ENCODE measurements at places on chromosomes 11 and 22.
A peak's percentile ranks its signal among the peaks of the same experiment; 100 is the strongest.

DNA sequence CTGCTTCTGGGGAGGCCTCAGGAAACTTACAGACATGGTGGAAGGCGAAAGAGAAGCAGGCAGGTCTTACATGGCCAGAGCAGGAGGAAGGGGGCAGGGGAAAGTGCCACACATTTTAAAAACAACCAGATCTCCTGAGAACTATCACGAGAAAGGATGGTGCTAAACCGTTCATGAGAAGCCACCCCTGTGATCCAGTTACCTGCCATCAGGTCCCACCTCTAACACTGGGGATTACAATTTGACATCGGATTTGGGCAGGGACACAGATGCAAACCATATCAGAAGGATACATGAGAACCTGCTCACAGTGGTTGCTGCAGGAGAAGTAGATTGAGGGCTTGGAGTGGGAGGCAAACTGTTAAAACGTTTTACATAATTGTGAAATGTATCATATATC lies 152.2 kb downstream of the ADAMTS15 start:
- DNase-seq: no peak

DNA sequence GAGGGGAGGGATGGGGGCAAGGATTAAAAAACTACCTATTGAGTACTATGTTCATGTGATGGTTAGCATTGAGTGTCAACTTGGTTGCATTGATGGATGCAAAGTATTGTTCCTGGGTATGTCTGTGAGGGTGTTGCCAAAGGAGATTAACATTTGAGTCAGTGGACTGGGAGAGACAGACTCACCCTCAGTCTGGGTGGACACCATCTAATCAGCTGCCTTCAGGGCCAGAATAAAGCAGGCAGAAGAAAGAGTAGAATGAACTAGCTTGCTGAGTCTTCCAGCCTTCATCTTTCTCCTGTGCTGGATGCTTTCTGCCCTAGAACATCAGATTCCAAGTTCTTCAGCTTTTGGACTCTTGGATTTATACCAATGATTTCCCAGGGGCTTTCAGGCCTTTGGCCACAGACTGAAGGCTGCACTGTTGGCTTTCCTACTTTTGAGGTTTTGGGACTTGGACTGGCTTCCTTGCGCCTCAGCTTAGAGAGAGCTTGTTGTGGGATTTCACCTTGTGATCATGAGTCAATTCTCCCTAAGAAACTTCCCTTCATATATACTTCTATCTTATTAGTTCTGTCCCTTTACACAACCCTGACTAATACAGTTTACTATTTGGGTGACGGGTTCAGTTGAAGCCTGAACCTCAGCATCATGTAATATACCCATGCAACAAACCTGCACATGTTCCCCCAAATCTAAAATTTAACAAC lies 70.2 kb downstream of the MTNR1B start:
- DNase-seq: no peak

GRCh38 chr11:132607575-132607974 lies 924.7 kb downstream of the OPCML start:
- DNase-seq: no peak

DNA sequence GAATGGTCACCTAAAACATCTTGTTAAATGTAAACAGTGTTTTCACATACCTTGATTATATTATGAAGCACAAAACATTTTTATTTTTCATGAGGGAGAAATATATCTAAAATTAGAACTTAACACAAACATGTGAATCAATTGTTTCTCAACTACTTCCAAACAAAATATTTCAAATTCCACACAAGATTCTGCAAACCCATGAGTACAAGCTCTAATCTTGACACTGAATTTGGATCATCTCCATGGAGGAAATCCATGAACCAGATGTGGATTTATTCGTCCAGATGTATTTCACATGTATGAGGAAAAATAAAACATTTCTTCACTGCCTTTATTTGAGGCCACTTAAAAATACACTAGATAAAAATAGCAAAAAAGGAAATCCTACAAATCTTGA lies 184.2 kb downstream of the SBF2 start:
- no peak for DNase-seq

GRCh38 chr22:30435674-30436126 lies 10.1 kb downstream of the MTFP1 start:
- no peak for DNase-seq

DNA sequence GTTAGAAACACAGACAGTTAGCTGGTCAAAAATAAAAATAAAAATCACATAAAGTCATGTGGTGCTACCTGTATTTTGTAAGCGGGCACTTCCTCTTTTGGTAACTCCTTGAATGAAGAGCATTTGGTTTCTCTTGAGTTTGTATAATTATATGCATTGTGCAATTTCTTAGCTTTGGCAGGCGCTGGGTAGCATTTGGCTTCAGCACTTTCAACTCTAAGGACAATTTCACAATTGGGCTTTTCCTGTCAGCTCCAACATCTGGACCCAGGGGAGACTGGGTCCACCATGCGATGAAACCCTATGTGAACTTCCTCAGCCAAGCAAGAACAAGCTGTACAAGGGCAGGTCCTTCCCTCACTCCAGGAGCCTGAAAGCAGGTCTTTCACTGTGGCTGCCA lies 169.1 kb downstream of the RRAS2 start:
- DNase-seq: no peak

DNA sequence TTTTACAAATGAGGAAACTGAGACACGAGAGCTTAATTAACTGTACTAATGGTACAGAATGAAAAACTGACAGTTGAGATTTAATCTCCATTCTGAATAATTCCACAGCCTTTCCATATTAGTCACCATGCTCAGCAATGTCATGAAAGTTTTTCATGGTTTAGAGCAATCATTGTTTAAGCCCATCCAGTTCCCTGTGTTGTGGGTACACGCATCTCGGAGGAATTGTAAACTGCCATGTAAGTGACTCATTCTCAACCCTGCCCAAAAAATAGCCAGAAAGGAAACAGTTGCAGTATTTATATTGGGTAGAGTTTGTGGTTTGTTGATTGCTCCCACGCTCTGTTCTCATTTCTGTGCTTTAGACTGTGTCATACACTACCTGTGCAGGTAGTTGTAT lies 1790.8 kb downstream of the LRRC4C start:
- DNase-seq: no peak

- DNase-seq: no peak
Observed at GRCh38 chr11:26187639-26188038, 144.3 kb upstream of the ANO3 start.

DNA sequence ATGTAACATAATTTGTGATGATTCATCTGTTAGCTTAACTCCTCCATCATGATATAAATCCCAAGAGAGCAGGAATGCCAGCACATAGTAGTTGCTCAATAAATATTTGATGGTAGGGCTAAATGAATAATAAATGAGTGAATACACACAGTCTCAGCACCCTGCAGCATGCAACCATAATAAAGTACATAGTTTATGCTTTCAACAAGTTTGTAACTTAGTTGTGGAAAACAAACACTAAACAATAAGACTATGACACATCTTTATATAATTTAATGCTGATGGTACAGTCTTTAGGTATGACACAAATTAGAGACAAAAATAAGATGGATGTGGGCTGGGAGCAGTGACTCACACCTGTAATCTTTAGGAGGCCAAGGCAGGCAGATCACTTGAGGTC lies 3.8 kb downstream of the ALKBH8 start:
- DNase-seq: no peak

DNA sequence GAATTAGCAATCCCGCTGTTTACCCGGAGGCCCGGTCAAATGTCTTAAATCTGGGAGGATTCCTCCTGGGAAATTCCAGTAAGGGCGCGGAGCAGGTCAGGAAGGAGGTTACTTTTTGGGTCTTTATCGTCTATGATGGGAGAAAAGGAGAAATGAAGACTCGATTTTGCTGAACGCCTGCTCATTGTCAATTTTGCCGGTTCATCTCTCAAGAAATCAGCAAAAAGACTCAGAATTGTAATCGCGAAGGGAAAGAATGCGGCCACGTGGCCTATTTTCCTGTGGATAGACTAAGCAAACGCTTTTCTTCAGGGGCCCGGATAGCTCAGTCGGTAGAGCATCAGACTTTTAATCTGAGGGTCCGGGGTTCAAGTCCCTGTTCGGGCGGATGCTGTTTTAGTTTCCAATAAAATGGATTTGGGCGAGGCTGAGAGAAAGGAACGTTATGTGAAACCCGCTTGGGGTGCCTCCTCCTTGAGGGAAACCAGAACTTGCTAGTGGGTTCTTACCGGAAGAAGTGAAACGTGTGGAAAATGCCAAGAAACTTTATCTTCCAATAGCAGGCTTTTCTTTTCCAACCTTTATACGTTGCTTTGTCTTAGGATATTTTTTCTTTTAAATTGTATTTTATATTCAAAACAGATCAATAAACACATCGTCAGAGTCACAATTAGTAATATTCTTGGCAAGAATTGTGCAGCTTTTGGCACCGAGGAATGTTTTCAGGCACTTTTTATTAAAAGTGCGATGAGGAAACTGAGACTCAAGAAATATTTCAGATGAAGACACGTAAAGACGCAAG lies 45.0 kb downstream of the OR4D9 start:
- DNase-seq: peak; percentile 12

GRCh38 chr11:132088551-132088950 lies 718.1 kb downstream of the NTM start:
- DNase-seq: no peak
